ENCODE measurements at places on chromosomes 11 and 22.

DNA sequence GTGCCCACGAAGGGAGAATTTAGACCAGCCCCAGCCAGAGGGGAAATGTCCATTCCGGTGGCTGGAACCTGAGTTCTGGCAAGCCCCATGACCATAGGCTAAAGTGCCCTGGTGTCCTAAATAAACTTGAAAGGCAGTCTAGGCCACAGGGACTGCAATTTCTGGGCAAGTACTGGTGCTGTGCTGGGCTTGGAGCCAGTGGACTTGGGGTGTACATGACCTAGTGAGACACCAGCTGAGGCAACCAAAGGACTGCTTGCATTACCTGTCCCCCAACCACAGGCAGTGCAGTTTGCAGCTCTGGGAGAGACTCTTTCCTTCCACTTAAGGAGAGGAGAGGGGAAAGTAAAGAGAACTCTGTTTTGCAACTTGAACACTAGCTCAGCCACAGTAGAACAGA lies 23.7 kb downstream of the RRP8 start:
- DNase-seq, result no peak

DNA sequence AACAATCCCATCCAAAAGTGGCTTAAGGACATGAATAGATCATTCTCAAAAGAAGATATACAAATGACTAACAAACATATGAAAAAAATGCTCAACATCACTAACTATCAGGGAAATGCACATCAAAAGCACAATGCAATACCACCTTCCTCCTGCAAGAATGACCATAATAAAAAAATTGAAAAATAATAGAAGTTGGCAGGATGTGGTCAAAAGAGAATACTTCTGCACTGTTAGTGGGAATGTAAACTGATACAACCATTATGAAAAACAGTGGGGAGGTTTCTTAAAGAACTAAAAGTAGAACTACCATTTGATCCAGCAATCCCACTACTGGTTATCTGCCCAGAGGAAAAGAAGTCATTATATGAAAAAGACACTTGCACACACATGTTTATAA lies 77.7 kb upstream of the SC5D start:
- DNase-seq, result no peak

- no peak for DNase-seq
Observed at GRCh38 chr11:66465373-66466224, 1.1 kb upstream of the PELI3 start.

DNA sequence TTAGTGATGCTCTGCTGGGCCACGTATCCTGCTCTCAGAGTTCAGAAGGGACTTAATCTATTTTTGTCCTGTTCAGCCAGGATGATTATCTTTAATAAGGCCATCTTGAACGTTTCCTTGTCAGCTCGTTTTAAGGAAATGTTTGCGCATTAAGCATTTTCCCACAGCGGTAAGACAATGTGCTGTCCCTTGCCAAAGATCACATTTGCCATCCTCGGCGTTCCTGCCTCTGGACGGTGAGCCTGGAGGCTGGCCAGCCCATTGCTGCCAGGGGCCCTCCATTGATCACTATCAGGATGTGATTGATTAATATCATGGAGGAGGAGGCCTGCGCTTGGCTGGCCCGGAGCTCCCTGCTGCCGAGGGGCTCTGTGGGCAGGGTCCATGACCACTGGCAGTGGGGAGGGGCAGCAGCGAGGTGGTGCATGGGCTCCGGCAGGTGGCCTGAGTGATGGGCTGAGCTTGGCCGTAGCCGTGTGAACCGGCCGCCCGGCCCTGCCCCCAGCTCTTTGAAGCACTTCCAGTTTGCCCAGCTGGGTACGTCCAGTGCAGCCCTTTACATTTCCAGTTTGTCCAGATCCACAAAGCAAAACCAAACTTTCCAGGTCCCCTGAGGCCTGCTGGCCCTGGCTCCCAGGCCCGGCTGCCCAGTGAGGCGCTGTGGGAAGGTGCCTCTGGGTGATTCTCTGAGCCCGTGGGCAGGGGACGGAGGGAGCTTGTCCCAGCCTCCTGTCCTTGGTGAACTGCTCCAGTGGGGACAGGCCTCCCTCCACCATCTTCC lies 49.5 kb upstream of the SMIM38 start:
- DNase-seq, result no peak

- DNase-seq, result peak; percentile 75
Observed at GRCh38 chr11:73335204-73335923, 27.3 kb downstream of the ARHGEF17 start.

GRCh38 chr22:29744902-29745301 lies 21.9 kb downstream of the ZMAT5 start:
- DNase-seq, result no peak

GRCh38 chr11:126352934-126353801 lies 2.3 kb upstream of the ST3GAL4 start:
- DNase-seq, result peak; percentile 81

DNA sequence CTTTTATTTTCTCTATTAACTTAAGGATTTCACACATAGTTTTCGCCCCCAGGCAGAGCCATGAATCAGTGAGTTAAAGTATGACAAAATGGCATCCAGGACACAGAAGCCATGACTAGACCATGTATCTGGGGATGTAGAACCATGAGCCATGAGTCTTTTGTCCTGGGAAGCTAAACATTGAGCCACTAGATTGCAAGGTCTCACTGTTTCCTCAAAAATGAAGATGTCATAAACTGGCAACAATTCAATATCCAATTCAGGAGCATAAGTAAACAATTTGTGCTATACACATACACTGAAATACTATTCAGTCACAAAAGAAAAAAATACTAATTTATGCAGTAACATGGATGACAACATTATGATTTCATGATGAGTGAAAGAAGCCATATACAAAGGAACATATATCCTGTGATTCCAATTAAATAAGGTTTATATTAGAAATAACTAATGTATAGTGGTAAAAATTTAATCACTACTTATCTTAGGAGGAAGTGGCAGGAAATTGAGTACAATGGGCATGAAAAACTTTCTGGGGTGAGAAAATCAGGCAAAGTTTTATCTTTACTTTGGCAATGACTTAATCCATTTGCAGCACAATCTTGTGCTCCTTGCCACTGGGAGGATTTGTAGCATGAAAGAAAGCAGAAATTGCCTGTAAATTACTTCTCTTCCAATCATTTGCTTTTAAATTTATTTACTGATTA lies 28.5 kb upstream of the CARD16 start:
- no peak for DNase-seq

DNA sequence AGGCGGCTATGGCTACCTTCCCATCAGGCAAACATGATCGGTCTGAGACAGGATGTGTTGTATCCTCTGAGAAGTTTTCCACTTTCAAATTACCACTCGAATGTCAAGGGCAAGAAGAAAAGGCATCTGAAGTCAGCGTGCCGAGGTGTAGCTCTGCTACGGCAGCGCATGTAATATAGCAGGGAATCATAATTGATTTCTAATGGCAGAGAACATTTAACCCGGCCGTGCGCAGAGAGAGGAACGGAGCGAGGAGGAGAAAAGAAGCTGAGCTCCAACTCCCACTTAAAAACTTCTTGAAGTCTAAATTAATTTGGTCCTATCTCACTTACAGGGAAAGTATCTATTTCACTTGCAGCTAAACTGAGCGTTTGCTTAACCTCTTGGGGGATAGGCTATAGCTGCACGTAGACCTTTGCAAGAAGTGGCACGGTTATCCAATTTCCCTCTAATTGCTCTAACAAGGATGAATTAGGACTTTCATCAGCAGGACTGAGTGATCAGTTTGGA lies 137.3 kb upstream of the KIRREL3 start:
- no peak for DNase-seq

- DNase-seq, result no peak
Observed at GRCh38 chr22:40486962-40487602, 116.7 kb downstream of the SGSM3 start.

GRCh38 chr22:25000686-25001085 lies 48.2 kb downstream of the KIAA1671 start:
- no peak for DNase-seq

DNA sequence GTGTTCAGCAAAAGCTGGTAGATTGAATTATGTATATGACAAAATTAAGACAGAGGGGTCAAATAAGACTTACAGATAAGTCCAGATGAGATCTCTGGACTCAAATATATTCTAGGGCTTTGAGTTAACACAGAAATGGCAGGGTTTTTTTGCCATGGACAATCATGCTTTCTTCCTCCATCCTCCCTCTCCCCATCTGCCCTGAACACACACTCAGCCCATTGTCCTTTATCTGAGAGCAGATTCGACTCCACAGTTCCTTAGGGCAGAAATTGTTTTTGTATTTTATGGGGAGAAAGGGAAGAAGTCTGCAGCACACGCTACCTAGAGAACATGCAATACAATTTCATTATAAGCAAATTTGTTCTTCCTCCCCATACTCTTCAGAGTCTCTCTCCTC lies 86.8 kb downstream of the SLC1A2 start:
- DNase-seq, result no peak

DNA sequence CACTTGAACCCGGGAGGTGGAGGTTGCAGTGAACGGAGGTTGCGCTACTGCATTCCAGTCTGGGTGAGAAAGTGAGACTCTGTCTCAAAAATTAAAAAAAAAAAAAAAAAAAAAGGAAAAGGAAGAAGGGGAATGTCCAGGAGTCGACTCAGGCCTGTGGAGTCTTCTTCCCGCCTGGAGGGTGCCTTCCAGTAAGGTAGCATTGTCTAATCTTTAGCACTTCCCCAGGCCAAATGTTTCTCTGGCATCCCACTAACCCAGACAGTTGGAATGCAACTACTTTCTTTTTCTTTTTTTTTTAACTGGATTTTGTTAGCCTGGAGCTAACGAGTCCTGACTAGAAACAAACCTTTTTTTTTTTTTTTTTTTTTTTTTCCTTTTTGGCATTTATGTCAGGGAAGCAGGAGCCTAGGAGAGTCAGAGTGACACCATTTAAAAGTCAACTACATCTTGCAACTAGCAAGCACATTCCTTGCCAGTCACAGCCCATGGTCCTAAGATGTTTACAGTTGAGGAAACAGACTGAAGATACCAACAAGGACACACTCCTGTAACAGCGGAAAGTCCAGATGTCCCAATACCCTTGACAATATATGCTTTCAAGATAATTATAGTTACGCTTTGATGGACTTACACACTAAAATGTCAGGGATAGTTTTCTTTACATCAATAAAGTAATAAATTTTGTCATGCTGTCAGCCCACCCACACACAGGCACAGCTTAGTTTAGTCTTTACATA lies 10.6 kb downstream of the PLET1 start:
- no peak for DNase-seq

DNA sequence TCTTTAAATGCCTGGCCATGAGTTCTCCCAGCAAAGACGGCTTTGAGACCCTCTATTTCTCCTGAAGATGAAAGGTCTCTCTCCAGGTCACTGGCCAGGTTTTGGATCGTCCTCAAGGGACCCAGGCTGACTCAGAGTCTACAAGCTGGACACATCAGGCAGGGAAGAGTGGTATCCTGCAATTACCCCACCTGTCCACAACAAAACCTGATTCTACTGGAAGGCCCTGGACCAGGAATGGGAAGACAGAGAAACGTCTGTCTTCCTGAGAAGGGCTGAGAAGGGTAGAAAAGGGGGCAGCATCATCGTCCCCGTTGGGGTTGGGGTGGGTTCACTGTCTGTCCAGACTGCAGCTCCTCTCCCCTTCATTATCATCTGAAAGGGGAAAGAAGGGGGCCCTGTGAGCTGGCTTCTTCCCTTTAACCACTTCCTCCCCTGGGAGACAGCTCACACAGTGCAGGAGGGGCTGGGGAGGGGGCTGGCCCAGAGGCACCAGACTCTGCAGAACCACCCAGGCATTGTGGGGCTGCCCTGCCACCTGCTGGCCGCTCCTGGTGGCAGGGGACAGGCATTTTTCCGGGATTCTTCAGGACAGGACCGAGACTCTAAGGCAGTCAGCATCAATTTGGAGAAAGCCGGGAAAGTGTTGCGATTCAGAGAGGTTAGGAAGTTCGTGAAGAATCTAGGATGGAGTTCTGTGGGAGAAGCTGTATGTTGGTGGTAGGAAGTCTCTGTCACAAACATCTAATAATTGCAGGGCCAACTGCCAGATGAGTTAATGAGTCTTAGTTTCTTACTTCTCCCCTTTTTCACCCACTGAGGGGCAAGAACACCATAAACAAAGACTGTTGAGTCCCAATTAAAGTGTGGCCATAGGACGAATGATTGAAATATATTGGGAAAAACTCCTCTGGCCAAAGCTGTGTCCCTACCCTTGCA lies 57.6 kb downstream of the SYN3 start:
- DNase-seq, result peak; percentile 50

GRCh38 chr11:59792507-59792906 lies 18.1 kb downstream of the MRPL16 start:
- no peak for DNase-seq

DNA sequence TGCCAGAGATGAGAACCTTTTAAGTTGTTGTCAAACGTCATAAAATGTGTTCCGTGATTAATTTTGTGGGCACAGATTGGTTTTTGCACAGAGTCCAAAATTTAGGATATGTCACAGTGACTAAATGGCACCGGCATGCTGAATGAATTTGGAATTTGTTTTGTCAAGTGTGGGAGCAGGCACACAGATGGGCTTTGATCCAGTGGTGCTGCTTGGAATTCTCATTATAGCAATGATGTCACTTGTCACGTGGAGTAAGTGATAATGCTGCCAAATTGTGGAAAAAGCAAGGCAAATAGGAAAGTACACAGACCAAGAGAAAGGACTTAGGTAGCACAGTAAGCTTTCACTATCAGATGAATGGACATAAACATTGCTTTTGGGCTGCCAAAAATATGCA lies 8.0 kb upstream of the LIN7C start:
- DNase-seq, result no peak

All from hematopoietic multipotent progenitor cell treated with erythropoietin and hydrocortisone succinate and interleukin-3 and kit ligand, for 15 days (in vitro differentiated cells).